Smooth muscle cell of the brain vasculature (primary cell): ENCODE measurements at places on chromosomes 16 and 17.

GRCh38 chr17:60352569-60352968 is 39.4 kb downstream of the USP32 start:
- DNase-seq: no peak

DNA sequence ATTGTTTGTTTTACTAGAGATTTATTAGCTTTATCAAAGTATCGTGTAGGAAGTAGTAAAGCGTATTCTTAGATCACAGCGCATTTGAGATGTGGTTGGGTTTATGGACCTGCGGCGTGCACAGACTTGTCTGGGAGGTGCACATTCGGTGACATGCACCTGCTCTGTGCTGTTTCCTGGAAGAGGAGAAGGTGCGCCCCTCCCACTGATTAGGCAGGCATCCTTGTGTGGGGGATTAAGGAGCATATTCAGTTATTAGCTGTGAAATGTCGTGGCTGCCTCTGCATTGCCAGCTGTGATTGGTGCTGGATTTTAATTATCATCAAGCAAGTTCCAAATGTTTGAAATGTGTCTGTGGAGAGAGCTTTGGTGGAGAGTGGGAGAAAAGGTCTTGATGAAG is 903.8 kb upstream of the RBFOX1 start:
- no peak for DNase-seq

DNA sequence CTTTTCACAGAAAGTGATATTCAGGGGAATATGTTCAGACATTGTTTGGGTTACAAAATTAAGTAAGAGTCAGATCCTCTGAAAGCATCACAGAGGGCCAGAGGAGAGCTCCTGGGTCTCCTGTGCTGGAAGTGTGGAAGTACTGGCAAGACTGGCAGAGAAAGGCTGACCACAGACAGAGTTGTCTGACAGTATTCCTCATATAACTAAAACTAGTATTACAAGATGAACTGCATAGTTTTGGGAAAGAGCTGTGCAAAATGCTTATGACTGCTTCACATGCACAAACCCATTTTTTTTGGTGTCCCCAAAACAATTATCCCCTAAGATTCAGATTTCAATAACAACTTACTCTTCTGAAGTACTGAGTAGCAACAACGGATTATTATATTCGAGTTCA is 35.2 kb downstream of the N4BP1 start:
- no peak for DNase-seq

GRCh38 chr16:51648526-51648925 is 497.5 kb upstream of the SALL1 start:
- DNase-seq: no peak

DNA sequence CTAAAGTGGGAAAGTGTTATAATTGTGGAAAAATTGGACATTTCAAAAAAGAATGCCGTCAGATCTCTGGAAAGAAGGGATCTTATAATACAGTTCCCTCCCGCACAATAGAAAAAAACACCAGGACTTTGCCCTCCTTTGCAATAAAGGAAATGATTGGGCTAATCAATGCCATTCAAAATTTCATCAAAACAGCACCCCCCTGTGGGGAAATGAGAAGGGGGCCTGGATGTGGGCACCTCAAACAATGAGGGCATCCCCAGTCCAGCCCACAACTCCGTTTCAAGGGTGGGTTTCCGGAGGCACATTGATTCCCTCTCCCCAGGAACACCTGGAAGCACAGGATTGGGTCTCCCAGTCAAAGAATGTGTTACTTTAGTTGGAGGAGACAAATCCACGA is 26.1 kb downstream of the CD300LG start:
- no peak for DNase-seq

DNA sequence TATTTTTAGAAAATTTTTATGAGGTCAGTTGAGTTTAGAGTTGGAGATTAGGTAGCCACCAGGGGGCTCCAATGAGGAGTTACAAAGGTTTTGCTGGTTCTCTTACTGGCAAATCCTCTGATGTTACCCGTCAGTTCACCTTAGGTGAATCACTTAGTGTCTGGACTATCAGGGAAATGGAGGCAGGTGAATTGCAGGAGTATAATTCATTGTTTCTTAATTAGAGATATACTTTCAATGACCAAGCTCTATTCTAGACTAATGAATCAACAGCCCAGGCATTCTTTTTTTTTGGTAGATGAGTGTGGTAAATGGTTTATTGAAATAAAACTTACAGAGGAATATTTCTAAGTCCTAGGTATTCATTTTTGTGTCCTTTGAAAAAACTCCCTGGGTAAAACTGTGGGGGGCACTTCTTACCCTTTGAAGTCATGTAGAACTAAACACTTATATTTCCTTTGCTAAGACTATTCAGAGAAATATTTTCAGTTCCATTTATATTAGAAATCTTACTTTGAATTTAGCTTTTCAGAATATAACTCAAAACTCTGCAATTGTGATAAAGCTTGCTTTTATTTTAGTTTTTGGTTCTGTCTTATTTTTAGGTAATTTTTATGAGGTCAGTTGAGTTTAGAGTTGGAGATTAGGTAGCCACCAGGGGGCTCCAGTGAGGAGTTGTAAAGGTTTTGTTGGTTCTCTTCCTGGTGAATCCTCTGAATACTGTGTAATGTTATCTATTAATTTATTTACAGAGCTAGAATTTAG is 17.7 kb downstream of the PSMD11 start:
- DNase-seq: no peak

DNA sequence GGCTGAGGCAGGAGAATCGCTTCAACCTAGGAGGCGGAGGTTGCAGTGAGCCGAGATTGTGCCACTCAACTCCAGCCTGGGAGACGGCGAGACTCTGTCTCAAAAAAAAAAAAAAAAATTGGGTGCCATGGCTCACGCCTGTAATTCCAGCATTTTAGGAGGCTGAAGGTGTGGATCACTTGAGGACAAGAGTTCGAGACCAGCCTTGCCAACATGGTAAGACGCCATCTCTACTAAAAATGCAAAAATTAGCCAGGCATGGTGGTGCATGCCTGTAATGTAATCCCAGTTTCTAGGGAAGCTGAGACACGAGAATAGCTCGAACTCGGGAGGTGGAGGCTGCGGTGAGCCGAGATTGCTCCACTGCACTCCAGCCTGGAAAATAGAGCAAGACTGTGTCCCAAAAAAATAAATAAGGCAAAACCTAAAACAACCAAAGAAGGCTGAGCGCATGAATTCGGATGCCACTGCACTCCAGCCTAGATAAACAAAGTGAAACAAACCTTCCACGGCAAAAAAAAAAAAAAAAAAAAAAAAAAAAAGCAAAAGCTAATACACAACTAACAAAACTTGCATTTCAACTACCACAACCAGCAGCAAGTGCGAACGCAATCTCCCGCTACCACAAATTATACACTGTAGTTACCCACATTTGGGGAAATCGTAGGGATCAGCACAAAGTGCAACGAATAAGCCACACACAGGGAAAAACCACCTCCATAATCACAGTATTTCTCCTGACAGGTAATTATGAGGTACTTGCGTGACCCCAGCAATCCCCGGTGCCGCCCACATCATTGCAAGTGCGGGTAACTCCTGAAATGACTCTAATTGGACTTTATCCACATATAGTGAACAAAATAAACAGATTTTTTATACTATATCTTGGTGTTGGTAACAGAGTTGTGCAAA is 25.6 kb downstream of the TEX14 start:
- no peak for DNase-seq

DNA sequence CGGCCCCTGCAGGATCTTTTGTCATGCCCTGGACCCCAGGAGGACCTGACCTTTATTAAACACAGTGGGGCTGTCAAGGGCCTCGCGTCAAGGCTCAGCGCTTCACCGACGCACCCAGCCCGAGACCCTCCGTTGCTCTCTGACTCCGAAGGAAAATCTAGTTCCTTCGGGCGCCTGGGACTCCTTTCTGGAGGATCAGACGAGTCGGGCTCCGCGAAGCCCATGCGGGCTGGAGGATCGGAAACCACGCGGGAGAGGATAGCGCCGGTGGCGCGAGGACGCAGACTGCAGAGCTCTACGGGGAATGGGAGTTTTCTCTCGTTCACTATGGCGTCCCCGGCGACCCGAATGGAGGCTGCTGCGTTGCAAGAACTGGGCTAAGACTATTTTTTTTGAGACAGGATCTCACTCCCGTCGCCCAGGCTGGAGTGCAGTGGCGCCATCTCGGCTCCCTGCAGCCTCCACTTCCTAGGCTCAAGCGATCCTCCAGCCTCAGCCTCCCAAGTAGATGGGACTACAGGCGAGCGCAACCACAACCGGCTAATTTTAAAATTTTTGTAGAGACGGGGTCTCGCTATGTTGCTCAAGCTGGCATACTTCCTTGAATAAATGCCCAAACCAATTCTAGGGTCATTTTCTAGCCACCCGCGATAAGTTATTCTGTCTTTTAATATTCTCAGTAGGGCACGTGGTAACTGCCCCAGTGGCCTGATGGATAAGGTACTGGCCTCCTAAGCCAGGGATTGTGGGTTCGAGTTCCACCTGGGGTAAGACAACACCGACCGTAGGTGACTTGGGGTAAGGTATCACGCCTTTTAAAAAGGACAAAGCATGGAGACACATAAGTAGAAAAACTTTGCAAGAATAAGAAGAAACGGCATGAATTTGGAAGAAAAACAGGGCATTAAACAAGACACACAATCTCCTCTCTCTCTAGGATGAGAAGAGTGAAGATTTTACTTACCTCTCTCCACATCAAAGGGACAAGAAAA is 5.5 kb downstream of the OR1F1 start:
- DNase-seq: no peak

- DNase-seq: no peak
Measured at GRCh38 chr17:73096211-73096610, 3.7 kb upstream of the SLC39A11 start.

DNA sequence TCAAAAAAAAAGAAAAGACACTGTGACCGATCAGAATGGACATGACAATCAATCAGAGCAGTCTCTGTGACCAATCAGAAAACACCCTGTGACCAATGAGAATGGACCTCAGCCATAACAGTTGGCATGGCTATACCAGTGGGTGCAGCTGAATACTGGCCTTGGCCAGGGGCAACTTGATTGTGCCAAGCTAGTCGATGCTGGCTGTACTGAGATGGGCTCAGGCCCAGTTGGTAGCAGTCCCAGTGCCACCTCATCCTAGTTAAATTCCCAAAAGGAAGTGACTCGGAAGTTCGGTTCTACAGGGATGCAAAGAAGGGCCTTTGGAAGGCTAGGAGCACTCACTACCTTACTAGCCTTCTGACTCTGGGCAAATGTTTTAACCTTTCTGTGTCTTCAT is 37.2 kb upstream of the BCO1 start:
- DNase-seq: no peak

DNA sequence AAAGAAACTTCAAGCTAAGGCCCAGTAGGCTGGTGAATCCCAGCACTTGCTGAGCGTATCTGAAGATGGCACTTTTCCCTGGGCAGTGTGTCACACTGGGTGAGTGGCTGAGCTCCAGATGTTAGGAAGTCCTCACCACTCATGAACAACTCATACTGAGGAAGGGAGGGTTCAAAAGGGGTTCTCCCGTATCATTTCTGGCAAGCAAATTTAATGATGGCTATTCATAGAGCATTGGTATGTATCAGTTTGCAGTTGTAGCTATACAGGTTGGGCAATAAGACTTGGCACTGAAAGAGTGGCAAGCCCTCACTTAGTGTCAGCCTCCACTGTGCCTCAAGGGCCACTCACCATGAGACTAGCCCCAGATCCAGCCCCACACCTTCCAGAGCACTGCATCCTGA is 10.7 kb downstream of the GFOD2 start:
- no peak for DNase-seq

- no peak for DNase-seq
Measured at GRCh38 chr16:58831386-58831785, 97.3 kb upstream of the GOT2 start.

DNA sequence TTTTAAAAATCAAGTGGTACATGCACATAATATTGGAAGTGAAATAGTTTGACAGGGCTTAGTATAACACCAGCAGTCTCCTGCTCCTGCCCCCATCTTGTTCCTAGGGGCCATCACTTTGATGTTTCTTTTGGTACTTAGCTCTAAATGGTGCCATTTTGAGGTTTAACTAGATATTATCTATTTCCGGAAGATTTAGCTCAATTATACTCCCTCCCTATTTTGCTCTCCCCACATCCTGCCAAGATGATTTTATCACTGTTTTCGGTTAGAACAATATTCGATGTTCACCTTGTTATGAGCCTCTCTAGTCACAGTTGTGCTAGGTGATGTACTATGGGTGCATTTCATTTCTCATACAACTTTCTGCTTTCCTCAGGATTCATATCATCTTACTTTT is 20.0 kb upstream of the SLC35G3 start:
- DNase-seq: no peak

DNA sequence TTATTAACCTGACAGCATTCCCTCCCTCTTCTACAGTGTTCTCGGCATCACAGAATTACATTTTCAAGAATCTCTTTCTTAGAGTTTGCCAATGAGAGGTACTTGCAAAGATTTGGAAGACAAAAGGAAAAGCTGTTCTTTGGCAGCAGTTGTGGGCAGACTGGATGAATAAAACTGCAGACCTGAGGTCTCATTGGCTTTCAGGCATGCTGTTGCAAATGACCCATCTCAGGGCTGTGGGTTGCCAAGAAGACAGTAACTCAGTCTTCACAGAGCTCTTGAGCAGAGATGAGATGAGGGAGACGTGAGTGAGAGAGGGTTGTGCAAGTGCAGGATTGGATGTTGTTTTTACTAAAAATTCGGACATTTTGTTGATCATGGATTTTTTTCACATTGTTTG is 11.3 kb upstream of the USP31 start:
- no peak for DNase-seq

- no peak for DNase-seq
Measured at GRCh38 chr17:28811651-28812090, 30.9 kb downstream of the FAM222B start.

DNA sequence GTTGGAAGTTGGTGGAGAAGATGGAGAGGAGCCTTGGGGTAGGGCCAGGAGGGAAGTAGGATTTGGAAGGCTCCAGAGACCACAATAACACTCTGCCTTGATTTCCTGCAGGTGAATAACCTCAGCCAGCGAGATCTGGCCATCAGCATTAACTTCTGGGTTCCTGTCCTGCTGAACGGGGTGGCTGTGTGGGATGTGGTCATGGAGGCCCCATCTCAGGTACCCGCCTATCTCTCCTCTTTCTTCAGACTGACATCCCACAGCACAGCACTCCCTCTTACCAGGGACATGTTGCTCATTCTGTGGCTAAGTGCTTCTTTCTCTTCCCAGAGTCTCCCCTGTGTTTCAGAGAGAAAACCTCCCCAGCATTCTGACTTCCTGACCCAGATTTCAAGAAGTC is 4.9 kb downstream of the COX6A2 start:
- no peak for DNase-seq

DNA sequence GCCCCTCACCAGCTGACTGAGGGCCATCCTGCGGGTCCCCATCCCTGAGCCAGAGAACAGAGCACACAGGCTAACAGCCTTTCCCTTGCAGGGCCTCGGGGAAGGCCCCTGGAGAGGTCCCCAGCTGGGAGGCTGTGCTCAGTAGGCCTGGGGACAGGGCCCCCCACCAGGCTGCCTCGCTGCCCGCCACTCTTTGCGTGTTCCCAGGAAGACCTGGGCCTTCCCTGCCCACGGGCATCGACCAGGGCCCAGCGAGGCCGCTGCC is 785 bp downstream of the HID1 start:
- no peak for DNase-seq

GRCh38 chr17:9346296-9346926 is 229.2 kb downstream of the STX8 start:
- peak; percentile 83 for DNase-seq

GRCh38 chr17:50130559-50131305 is 772 bp upstream of the SAMD14 start:
- no peak for DNase-seq
